ENCODE measurements at places on chromosomes 1 and 21.

DNA sequence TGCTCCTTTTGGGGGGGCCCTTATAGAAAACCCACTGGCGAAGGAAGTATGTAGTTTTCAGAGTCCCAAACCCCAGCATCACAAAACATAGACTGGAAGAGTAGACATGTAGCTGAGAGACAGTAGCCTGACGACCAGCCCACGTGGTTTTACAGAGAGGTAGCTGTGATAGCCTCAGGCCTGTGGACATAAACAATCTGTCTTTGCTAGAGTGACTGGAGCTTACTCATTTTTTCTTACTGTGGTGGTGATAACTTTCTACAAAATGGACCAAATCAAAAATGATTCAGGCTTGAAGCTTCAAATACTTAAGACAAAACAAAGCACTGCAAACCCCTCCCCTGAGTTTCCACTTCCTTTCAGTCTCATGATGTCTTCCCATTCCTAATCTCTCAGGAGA is 497.0 kb downstream of the RWDD3 start:
- DNase-seq = no peak

GRCh38 chr21:42563686-42564085 is 50.0 kb downstream of the SLC37A1 start:
- no peak for DNase-seq

DNA sequence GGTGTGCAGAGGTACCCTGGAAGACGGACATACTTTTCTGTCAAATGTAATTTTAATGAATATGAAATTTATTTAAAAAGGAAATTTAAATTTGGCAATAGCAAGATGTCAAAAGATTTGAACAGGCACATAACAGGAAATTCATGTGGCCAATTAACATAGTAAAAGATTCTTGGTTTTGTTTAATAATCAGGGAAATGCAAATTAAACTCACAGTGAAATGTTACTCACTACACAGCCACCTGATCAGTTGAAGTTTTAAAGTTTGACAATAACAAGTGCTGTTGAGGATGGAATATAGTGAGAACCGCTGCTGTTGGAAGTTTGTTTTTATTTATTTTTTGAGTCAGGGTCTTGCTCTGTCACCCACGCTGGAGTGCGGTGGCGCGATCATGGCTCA is 63.9 kb downstream of the TEX35 start:
- no peak for DNase-seq

DNA sequence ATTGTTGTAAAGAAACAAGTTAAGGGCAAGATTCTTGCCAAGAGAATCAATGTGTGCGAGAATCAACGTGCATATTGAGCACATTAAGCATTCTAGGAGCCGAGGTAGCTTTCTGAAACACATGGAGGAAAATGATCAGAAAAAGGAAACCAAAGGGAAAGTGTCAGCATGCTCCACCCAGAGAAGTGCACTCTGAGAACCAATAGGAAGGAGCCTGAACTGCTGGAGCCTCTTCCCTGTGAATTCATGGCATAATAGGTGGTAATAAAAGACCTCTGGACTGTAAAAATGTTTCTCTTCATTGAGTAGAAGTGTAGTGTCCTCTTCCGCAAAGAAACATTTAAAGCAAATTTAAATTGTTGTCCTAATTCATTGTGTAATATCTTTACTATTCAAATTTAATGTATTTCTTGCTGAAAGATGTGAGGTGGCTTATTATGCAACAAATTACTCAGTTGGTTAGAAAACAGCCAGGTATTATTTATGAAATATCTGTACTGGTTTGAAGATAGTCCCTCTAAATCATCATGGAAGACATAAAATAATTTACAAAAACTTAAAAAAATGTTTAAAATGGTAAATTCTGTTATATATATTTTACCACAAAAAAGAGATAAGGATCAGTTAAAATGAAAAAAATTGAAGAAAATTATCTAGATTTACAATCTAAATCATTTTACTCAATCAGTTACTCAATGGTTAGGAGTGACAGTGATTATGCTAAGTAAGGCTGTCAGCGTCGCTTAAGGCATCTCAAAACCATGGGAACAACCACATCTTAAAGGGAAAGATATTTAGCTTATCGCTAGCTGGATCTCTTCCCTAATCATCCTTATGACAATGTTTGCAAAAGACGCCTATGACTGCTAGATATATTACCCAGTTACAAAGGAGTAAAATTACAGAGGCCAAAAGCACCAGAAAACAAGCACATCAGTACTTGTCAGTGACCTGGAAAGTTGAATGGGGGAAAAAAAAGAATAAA is 31.3 kb downstream of the NVL start:
- no peak for DNase-seq

DNA sequence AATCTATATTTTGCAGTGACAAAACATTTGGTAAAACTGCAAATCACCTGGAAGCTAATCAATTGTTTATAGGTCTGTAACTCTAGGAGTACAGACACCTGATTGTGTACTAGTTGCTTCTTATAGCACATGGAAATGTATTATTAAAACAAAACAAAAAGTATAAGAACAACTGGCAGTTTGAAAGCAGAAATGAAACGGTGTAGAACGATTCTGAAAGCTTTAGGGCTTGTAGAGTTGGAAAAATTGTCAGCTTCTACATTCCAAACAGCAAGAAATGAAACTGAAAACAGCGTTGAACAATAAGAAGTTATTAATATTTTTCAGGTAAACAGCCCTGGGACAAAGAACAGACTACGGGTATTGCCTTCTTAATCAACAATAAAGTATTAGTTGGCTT is 273.3 kb downstream of the OLFM3 start:
- no peak for DNase-seq

DNA sequence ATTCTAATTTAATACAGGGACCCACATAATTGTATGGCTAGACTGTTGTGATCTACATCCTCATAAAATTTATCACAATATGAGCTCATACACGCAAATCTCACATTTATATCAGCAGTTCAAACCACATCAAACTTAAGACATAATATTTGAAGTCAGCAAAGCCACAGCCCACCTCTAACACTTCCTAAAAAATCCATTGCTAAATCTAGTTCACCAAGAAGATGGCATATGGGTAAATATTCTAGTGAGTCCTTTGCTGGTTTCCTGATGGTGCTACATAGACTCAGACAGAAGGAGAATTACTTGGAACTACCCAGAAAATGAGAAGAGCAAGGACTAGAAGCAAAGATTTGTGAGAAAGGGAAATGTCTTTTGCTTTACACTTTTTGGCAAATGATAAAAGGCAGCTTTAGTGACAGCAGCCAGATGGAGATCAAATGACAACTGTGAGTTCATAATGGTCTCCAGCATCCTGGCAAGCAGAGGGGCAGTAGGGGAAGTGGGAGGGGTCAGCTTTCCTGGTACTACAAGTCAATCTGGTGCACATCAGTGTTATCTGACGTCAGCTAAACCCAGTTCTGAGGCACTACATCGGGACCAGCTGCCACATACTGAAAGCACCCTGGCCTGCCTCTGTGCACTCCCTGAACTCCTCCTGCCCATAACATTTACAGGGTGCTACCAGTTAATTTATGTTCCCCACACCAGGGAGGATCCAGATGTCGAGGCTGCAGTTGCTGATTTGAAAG is 10.6 kb upstream of the GADD45A start:
- DNase-seq = peak; percentile 13

- no peak for DNase-seq
Observed at GRCh38 chr1:183044893-183045649, 21.9 kb downstream of the LAMC1 start.

DNA sequence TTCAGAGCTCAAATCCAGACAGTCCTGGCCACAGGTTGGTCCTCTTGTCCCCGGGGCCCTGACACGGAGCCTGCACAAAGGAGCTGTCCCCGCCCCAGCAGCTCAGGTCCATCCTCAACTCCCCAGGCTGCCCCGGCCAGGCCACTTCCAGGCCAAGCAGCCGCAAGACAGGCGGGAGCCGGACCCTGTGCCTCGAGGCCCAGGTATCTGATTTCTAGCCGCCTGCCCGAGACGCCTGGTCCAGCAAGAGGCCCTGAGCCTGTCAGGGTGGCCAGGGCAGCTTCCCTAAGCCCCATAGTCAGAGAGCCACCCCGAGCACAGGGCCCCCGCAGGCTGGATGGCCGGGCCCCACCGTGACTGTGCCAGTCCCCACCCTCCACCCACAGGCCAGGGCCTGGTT is 165.3 kb downstream of the PRDM16 start:
- no peak for DNase-seq

DNA sequence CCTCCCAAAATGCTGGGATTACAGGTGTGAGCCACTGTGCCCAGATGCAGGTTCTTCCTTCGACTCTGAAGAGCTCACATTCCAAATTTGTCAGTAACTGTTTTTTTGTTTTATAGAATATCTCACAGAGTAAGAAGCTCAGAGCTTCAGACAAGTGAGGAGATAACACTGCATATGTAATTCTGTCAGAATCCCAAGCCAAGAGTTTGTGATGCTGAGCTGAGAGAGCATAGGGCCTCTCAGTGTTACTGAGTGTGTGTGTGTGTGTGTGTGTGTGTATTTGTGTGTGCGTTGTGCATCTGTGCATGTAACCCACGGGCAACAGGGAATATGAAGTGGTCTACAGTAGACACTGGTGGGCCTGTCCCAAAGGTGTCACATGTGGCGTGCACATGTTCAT is 15.2 kb upstream of the TNR start:
- DNase-seq = no peak

DNA sequence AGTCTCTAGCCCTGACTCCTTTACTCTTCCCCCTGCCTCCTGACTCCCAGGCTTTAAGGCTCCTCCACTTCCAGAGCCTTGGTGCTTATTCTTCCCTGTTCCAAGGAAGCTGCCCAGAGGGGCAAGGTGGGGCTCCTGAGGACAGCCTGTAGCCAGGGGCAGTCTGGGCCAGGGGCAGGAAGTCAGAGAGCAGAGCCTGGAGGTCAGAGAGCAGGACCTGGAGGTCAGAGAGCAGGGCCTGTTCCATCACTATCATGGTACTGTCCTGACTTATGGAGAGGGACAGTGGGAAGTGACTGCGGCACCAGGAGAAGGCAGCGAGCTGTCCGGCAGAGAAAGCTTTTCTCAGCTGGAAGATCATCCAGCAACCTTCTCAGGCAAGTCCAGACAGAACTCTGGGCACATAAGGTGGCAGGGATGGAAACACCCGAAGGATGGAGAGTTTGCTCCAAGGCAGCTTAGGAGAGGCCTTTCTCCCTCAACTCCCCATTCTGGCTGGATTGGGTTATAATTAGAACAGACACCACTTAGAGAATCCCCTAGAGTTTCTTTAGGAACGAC is 25.0 kb downstream of the PLXNA2 start:
- no peak for DNase-seq

DNA sequence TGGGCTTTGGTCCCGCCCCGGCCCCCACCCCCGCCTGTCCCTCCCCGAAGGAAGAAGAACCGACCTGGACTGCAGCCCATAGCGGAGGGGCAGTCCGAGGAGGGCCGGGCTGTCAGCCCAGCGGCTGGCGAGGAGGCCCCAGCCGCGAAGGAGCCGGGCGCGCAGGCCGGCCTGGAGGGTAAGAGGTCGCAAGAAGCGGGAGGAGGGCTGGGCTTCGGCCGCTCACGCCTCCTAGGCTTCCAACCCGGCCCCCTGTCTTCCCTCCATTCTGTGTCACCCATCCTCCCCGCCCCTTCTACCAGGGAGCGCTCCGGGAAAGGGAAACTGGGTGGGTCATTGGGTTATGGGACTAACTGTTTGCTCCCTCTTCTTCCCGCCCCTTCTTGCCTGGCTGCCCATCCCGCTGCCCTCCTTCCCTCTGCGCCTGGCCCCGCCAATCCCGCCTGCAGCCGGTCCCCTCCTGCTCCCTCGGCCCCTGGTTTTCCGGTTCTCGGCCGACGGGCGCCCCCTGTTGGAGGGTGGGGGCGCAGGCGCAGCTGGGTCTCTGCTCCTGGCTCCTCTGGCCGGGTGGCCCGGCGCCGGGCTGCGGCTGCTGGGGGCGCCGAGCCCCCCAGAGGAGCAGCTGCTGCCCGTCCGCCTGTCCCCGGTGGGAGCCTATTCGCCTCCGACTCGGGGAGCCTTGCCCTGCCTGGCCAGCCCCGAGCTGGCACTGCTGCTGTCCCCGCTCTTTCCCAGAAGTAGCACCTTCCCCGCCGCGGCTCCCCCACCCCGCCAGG is 2.4 kb downstream of the RUSC1 start:
- peak; percentile 85 for DNase-seq

GRCh38 chr1:95534985-95535384 is 301.0 kb downstream of the RWDD3 start:
- no peak for DNase-seq

- DNase-seq = no peak
Observed at GRCh38 chr1:97726386-97726785, 194.4 kb downstream of the DPYD start.

DNA sequence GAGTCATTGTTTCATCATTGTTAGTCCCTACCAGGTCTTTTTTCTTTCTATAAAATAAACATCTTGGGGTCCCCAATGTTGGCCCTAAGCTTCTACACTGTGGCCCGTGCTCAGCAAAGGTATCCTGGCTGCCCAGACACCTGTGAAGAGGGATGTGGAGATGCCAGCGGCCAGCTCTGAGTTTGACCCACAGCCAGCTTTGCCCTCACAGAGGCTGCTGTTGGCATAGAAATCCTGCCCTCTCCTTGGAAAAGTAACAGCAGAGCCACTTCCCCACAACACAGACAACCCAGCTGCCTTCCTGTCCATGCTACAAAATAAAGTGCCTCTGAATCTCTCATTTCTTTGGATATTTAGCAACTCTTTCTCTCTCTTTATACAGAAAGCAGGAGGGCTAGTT is 6.0 kb downstream of the TRIM62 start:
- no peak for DNase-seq

- DNase-seq = no peak
Observed at GRCh38 chr1:207612762-207613161, 32.2 kb upstream of the CR1L start.

DNA sequence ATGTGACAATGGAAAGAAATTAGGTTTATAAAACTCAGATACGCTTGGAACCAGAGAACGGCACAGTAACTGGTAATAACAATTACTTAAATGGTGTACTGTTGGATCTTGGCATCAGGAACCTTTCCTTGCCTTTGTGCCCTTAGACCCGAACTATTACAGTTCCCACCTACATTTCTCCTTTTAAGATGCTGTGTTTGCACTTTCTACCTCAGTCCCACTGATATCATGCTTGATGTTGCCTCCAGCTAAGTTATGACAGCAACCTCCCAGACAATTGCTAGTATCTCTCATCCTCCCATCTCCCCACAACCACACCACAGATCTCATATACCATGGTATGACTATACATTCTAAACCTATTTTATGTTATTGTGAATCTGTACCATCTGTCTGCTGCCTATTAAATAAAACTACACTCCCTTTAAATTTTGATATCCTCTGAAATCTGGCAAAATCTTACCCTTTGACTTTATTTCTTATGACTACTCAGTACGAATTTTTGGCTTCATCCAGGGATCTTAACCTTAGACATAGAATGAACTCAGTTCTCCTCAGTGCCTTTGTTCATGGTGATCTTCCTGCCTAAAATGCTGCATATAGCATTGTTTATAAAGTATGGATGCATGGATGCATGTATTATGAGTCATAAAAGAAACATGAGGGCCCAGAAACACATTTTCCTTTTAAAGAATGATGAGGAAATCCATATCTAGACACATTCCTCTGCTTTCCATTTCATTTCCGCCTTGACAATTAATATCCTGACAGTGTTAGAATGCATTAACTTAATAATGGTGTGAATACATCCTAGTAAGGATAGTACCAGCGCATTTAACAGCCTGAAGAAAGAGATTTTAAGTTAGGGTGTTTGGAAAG is 64.1 kb downstream of the LRRC8D start:
- DNase-seq = no peak

GRCh38 chr1:119115311-119115710 is 25.1 kb downstream of the WARS2 start:
- no peak for DNase-seq

GRCh38 chr1:228902781-228903433 is 167.6 kb downstream of the RHOU start:
- DNase-seq = no peak

Data from activated CD4-positive, alpha-beta T cell treated with anti-CD3 and anti-CD28 coated beads, Interleukin-2, amount 50 U/mL, for 4 hours (primary cell).